ENCODE measurements at places on chromosomes 2 and 18.

GRCh38 chr18:35467624-35468016 is 30.1 kb downstream of the INO80C start:
- DNase-seq, result no peak

DNA sequence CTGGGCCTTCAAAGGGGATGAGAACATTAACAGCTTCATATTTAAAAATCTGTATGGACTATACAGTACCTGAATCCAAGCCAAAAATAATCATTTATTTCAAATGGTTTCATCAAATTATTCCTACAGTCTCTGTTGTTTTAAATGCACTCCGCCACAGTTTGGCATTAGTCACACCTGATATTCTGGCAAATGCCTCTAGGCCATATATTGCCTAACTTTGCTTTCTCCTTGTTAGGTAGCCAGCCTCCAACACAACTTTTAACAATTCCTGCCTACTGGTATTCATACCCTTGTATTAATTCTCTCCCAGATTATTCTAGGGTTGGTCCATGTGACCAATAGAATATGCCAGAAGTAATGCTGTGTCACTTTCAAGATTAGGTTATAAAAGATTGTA is 146.6 kb upstream of the FANCL start:
- DNase-seq, result no peak

- DNase-seq, result no peak
Measured at GRCh38 chr2:41197781-41198180, 745.9 kb upstream of the SLC8A1 start.

- no peak for DNase-seq
Measured at GRCh38 chr2:179701524-179702110, 159.8 kb downstream of the ZNF385B start.

DNA sequence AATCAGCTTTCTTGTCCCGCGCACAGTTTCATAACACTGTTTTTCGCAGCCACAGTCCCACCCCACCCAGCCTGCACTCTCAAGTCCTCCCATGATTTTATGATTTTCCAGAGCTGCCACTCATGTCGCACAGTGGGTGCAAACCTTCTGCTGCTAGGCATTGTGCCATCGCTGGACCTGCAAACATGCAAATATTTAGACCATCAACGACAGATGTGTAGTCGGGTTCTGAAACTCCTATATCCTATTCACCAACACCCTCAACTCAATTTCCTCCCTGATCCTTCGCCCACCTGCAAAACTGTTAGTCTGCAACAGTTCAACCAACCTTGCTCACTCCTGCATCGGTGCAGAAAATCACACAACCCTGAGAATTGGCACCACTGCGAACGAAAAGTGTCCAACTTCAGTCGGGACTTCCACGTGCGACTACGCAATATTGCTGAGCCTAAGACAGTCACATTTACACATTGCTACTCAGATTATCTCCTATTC is 871 bp upstream of the ALS2 start:
- peak; percentile 50 for DNase-seq

DNA sequence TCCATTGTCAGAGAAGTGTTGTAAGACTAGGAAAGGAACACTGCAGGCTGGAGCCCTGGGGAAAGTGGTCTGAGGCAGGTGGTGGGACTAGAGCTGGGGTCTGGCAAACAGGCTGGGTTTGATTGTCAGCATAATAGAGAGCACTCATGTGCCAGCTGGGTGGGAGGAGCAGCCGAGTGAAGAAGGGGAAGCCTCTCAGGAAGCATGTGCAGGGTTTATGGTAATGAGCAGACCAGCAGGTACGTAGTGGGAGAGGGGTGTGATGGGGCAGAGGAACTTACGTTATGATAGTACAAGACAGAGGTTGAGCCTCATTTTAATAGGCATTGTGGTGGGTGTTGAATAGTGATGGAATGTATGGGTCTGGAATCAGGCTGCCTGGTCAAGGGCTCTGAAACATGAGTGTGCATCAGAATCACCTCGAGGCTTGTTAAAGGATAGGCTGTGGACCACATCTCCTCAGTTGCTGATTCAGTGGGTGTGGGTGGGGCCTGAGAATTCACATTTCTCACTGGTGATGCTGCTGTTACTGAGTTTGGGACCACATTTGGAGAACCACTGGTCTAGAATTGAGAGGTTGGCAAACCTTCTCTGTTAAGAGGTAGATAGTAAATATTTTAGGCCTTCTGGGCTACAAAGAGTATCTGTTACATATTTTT is 1.7 kb upstream of the MGAT5 start:
- no peak for DNase-seq

DNA sequence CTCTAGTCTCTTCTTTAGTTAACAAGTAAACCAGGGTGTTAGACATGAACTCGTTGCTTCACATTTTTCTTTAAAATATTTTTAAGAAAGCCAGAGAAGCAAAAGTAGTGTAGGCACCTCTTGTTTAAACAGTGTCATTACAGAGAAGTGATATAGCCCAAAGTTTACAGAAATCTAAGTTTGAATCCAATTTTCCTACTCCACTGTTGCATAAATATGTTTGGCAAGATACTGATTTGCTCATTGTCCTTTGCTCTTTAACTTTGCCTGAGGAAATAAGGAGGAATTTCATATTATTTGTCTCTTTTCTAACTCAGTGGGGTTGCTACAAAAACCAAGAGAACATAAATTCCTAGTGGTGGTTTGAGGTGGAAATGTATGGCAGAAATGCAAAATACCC is 81.1 kb downstream of the PAX3 start:
- DNase-seq, result no peak

- DNase-seq, result peak; percentile 46
Measured at GRCh38 chr2:206158563-206159345, 490 bp downstream of the NDUFS1 start.

GRCh38 chr18:45467293-45467692 is 148.0 kb upstream of the SLC14A2 start:
- no peak for DNase-seq

DNA sequence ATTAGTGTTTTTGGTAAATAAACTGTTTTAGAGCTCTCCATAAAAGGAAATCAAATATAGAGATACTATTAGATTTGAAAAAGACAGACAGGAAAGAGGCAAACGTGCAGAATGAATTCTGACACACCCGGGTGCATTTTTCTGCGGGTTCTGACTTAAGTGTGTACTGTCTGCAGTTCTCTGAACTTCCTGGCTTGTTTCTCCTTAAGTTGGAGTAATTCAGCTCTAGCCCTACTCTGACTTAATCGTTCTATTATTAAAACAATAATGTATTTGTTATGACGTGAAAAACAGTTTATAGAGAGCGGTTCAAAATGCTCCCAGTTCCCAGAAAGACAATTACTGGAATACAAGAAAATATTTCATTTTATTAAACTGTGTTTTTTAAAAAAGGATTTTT is 305.9 kb downstream of the ARHGAP15 start:
- no peak for DNase-seq

DNA sequence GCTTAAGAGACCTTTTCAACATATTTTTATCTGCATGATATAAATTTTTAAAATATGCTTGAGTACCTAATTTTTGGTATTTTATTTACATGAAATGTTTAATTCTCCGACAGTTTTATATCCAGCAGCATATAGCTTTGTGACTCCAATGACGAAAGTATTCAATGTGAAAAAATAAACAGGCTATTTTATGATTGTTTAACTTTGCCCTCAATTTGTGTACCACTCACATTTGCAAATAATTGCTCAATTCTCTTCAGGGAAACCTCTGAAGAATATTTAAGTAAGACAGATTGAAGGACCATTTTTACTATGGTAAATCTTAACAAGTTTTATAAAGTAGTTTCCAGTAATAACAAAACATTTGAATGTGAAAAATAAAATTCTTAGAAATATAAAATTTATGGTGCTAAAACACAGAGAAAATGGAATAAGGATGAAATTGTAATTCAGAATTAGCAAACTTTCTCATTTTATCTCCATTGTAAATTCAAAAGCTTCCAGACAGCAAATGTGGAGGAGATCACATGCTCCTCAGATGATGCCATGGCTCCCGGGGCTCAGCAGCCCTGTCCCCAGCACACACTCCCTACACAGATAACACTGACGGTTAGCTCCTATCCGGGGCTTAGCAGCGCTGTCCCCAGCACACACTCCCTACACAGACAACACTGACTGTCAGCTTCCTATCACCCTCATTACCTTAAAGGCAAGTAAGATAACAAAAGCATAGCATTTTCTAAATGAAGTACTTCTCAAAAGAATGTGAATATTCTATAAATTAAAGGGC is 39.7 kb downstream of the SH3YL1 start:
- peak; percentile 63 for DNase-seq

DNA sequence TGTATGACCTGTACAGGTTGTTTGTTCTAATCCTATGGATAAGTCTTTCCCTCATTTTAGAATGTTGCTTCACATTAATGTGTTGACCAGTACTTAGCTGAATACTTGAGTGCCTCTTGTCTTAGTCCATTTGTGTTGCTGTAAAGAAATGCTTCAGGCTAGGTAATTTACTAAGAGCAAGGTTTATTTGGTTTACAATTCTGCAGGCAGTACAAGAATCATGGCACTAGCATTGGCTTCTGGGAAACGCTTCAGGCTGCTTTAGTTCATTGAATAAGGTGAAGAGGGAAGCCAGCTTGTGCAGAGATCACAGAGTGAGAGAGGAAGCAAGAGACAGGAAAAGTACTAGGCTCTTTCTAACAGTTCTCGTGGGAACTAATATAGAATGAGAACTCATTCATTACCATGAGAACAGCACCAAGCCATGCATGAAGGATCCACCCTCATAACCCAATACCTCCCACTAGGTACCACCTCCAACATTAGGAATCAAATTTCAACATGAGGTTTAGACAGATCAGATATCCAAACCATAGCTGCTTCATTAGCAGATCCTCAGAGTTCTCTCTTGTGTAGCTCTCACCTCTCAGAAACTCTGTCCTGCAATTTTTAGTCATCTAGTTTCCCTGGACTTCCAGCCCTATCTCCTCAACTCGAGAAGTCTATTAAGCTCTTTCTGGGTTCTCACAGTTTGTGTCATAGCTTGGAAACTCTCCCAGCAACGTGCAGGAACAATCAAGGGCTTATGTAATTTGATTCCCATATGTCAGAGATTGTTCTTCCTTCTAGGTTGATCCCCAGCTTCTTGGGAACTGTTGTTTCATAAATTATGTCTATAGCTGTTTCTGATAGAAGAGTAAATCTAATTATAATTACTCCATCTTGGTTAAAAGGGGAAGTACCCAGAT is 2082.3 kb upstream of the CELF4 start:
- DNase-seq, result no peak

GRCh38 chr2:101408925-101409324 is 21.6 kb upstream of the CREG2 start:
- no peak for DNase-seq

DNA sequence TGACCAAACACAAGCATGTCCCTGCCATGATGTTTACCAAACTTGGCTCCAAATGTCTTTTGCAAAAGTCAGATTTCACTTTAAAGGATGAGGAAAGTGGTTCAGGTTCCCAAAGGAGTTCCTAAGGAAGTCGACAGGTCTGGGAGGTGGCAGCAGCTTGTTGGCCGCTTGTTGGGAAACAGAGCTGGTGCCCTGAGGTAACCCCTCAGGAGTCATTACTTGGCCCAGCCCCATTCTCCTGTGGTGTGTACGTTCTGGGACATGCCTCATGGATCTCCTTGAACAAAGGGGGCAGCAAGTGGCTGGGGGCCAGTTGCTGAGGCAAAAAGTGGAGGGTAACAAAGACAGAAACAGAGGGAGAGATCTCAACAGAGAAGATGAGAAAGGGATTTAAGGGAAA is 10.9 kb downstream of the TMBIM1 start:
- DNase-seq, result no peak

DNA sequence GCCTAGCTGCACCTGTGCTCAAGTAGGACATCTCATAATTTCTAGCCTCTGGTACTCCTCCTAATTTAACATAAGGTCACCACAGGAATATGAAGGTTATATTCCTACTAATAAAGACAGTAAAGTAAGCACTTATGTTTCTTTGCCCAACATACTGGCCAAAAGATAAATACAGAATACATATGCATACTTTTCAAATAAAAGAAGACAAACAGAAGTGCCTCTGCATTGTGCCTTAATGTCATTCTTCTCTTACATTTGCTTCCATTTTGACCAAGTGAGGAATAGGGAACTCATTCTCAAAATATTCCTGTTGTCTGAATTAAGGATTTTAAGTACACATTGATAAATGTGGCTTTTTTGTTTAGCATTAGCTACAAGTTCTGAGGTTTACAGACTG is 5.6 kb downstream of the BCL11A start:
- DNase-seq, result no peak

GRCh38 chr2:170088776-170089175 is 89.2 kb upstream of the MYO3B start:
- no peak for DNase-seq

DNA sequence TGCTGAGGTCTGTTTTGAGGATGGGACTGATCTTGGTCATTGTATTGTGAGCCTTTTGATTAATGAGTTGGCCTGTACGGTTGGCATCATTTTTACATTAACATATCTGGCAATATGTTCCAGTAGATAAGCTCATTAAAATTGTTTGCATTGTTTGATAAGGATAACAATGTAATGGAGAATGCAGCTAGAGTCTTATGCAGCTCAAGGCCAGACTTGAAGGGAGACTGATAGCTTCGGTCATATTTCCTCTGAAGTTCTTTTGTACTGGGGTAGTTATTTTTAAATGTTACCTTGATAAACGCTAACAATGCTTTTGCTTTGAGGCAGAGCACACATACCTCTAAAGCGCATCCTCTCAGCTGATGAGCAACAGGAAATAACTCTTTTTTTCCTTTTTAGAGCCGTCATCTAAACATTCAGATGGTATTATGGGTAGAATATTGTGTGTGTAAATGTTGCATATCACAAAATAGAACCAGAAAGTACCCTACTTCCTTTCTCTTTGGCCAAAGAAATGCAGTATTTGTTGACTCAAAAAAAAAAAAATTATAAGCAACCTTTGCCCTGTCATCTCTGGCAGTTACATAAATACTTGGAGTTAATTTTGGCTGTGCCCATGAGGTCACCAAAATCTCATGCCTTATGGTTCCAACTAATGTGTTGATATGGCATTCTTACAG is 1.3 kb downstream of the MAPRE2 start:
- DNase-seq, result peak; percentile 90

DNA sequence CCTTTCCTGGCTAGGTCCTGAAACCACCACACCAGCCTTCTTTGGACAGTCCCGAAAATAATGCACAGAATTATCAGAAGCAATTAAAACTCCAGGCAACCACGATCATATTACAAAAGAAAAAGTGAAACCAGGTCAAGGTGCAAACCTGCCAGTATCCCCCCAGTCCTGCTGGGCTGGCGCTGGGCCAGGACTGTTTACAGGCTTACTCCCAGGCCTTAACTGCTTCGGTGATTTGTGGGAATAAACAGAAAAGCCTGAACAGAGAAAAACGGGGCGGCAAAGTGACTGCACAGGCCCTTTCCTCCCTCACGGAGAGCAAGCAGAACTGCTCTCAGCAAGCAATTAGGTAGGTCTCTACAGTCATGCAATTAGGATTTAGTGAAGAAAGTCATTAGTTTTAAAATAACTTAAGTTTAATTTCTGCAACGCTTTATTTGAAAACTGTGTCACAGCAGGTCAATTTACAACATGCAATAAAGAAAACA is 1.3 kb downstream of the HDAC4 start:
- DNase-seq, result peak; percentile 62
